ENCODE measurements at places on chromosomes 16 and 17. TPM values are rescaled to one million over a fixed set of nuclear protein-coding genes. Genes with fewer than 3 reads are reported as not detected.

- H3K4me3 ChIP-seq: no peak overlapping the region
- no peaks in the 10 kb centered on the region for H3K27me3 ChIP-seq
- no peak for DNase-seq
- H3K27ac ChIP-seq: no peak overlapping the region
- no peaks in the 10 kb centered on the region for H3K36me3 ChIP-seq
- H3K4me1 ChIP-seq: no peaks in the 10 kb centered on the region
Observed at GRCh38 chr17:31721291-31722025, 137.6 kb downstream of the COPRS start.

GRCh38 chr16:26816885-26817571, 249.7 kb upstream of the C16orf82 start:
- no peaks in the 10 kb centered on the region for H3K36me3 ChIP-seq
- H3K27ac ChIP-seq: no peak overlapping the region
- DNase-seq: no peak
- no peaks in the 10 kb centered on the region for H3K4me1 ChIP-seq
- no peaks in the 10 kb centered on the region for H3K27me3 ChIP-seq

- no peaks in the 10 kb centered on the region for H3K4me1 ChIP-seq
- no peak for DNase-seq
- H3K4me3 ChIP-seq: no peak overlapping the region
- no peak overlapping the region for H3K27ac ChIP-seq
Observed at GRCh38 chr17:15462976-15463772, 4.2 kb downstream of the CDRT4 start.

SIRT7 gene
- 9.4 TPM for polyA plus RNA-seq

DNA sequence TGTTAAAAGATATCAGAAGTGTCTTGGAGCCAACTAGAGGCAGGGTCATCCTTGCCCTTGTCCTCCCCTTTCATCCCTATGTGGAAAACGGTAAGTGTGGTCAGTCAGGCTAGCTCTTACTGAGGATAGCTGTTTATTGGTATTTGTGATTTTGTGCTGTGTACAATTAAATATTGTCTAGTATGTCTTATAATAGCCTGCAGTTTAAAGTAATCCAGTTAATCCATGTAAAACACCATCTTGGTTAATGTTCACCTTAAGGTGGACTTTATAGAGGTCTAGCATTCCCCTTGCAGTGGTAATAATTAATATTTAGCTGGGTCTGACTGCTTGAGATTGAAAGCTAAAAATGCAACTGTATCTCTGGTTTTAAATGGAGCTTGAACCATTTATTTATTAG, 25.6 kb downstream of the METTL9 start:
- no peaks in the 10 kb centered on the region for H3K27me3 ChIP-seq
- H3K4me3 ChIP-seq: no peak overlapping the region
- H3K36me3 ChIP-seq: peaks cover 5% of the 10 kb centered on the region
- no peak overlapping the region for H3K27ac ChIP-seq
- H3K4me1 ChIP-seq: no peaks in the 10 kb centered on the region
- DNase-seq: no peak

DNA sequence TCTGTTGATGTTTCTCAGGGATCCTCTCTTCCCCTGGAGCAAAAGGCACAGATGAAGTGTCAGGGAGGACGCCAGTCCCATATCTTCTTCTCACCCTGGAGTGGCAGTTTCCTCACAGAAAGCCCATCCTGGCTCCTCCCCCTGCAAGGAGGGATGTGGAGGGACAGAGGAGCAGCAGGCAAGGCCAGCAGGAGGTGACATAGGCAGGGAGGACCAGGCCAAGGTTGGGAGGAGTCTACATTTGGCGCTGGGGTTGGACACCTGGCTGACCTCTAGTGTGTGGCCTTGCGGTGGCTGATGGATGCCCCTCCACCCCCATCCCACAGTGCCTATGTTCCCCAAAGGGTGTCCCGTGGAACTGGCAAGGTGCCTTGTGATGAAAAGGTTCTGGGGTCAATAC, 125.4 kb downstream of the SEC14L1 start:
- H3K27me3 ChIP-seq: no peaks in the 10 kb centered on the region
- no peaks in the 10 kb centered on the region for H3K4me1 ChIP-seq
- H3K36me3 ChIP-seq: no peaks in the 10 kb centered on the region
- H3K27ac ChIP-seq: no peak overlapping the region
- no peak for DNase-seq
- H3K4me3 ChIP-seq: no peak overlapping the region

GRCh38 chr16:8958344-8959167, 5.2 kb downstream of the USP7 start:
- H3K4me3 ChIP-seq: no peak overlapping the region
- no peak for DNase-seq
- no peak overlapping the region for H3K27ac ChIP-seq
- H3K36me3 ChIP-seq: no peaks in the 10 kb centered on the region

DNA sequence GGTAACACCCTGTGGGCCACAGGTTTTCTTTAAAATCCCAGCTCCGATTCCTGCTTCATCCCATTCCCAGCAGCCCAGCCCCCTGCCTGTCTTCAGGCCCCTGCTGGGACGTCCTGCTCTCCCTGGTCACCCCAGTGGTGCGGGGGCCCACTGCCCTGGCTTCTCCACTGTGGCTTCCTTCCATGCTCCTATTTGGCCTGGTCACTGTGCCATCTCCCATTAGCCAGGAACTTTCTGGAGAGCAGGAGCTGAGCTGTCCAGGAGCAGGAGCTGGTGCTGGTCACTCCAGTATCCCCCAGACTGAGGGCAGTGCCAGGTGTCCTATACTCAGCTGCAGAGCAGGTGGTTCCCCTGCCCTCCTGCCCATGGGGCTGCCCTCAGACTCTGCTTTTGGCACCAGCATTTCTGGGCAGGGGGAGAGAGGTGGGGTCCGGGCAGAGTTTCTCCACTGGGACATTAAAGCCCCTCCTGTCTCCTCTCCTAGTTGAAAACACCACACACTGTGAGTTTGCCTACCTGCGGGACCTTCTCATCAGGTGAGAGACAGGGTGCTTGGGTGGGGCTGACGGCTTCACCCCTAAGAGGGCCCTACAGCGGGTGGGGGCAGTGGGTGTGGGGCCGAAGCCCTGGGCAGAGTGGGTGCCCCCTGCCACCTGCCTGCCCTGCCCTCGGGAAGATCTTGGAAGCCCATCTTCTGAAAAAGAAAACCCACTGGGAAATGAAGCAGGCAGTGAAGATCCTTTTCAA, 356.2 kb downstream of the SEC14L1 start:
- no peaks in the 10 kb centered on the region for H3K27me3 ChIP-seq
- no peak overlapping the region for H3K4me3 ChIP-seq
- H3K36me3 ChIP-seq: peaks cover 32% of the 10 kb centered on the region
- no peak for DNase-seq
- H3K27ac ChIP-seq: no peak overlapping the region

EVI2B gene
- polyA plus RNA-seq: 4.0 TPM

VTN gene
- 4,059 TPM for polyA plus RNA-seq

DNA sequence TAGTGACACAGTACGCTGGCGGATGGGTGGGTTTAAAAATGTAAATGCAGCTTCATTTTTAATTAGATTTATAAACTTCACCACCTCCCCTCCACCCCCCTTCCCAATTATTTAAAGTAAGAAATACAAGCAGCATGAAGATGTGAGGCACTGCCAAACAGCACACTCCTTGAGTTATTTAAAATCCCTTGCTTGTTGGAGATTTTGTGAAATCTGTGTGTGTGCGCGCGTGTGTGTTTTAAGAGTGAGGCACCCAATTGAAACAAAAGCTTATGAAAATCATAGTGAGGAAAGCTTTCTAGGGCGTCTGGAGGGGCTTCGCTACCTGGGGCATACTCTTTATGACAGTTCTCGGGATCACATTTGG, 219.6 kb upstream of the IRX3 start:
- no peak for DNase-seq
- no peaks in the 10 kb centered on the region for H3K27me3 ChIP-seq
- no peaks in the 10 kb centered on the region for H3K36me3 ChIP-seq
- no peak overlapping the region for H3K27ac ChIP-seq

DNA sequence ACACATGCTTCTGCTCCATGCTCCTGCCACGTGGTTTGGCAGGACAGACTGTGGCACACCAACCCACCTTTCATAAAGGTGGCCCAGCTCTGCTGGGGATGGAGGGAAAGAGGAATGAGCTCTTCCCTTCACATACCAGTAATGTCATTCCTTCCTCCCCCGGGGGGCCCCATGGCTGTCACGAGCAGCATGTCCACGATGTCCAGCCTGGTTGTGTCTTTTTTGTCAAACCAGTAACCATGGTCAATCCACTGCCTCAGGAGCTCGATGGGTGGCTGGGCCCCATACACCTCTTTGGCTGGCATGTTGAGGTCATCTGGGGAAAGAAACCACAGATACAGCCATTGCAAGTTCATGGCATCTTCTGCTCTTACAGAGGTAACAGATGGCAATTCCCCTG, 96.6 kb downstream of the LYRM1 start:
- H3K4me3 ChIP-seq: no peak overlapping the region
- H3K4me1 ChIP-seq: no peaks in the 10 kb centered on the region
- no peaks in the 10 kb centered on the region for H3K27me3 ChIP-seq
- H3K27ac ChIP-seq: no peak overlapping the region
- H3K36me3 ChIP-seq: no peaks in the 10 kb centered on the region

PABPN1L gene
- polyA plus RNA-seq: not detected

GPR179 gene
- 0.01 TPM for polyA plus RNA-seq

- H3K27me3 ChIP-seq: no peaks in the 10 kb centered on the region
- no peak for DNase-seq
- H3K4me3 ChIP-seq: no peak overlapping the region
- H3K4me1 ChIP-seq: peaks cover 10% of the 10 kb centered on the region
- H3K27ac ChIP-seq: no peak overlapping the region
- H3K36me3 ChIP-seq: peaks cover 3% of the 10 kb centered on the region
Observed at GRCh38 chr17:75521951-75522727, 3.4 kb upstream of the LLGL2 start.

- H3K27me3 ChIP-seq: no peaks in the 10 kb centered on the region
- H3K4me3 ChIP-seq: peak overlapping the region; percentile 11
- H3K36me3 ChIP-seq: no peaks in the 10 kb centered on the region
- peak; percentile 31 for DNase-seq
Observed at GRCh38 chr17:40547079-40547784, 18.0 kb downstream of the CCR7 start.

TMEM92 gene
- 17.9 TPM for polyA plus RNA-seq

- H3K27ac ChIP-seq: no peak overlapping the region
- no peaks in the 10 kb centered on the region for H3K36me3 ChIP-seq
- no peak overlapping the region for H3K4me3 ChIP-seq
- no peak for DNase-seq
- peaks cover 4% of the 10 kb centered on the region for H3K4me1 ChIP-seq
Observed at GRCh38 chr17:37826497-37827430, 81.9 kb upstream of the HNF1B start.

- H3K4me3 ChIP-seq: no peak overlapping the region
- H3K27ac ChIP-seq: no peak overlapping the region
- no peaks in the 10 kb centered on the region for H3K4me1 ChIP-seq
- H3K36me3 ChIP-seq: peaks cover 18% of the 10 kb centered on the region
- no peak for DNase-seq
Observed at GRCh38 chr16:75229172-75230031, 10.6 kb downstream of the CTRB1 start.
